Stimulated activated CD4-positive, alpha-beta T cell treated with anti-CD3 and anti-CD28 coated beads, Interleukin-2, amount 100 ng/mL, for 24 hours (primary cell): ENCODE measurements at places on chromosomes 3 and 15.

- no peak for DNase-seq
These were observed 11.7 kb downstream of the BAHD1 start for GRCh38 chr15:40452296-40453090.

GRCh38 chr3:8987645-8988383, 24.5 kb upstream of the RAD18 start:
- DNase-seq = peak; percentile 74

DNA sequence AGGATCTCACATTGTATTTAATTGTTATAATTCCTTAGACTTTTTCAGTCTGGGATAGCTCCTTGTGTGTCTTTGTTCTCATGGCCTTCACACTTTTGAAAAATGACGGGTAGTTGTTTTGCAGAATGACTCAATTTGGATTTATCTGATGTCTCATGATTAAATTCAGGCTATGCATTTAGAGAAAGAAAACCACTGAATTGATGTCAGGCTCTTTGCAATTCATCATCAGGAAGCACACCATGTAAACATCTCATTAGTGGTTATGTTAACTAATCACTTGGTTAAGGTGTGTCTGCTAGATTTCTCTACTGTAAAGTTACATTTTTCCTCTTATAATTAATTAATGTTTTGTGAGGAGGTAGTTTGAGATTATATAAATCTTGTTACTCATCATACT, 8.0 kb upstream of the SLC22A13 start:
- DNase-seq = no peak

DNA sequence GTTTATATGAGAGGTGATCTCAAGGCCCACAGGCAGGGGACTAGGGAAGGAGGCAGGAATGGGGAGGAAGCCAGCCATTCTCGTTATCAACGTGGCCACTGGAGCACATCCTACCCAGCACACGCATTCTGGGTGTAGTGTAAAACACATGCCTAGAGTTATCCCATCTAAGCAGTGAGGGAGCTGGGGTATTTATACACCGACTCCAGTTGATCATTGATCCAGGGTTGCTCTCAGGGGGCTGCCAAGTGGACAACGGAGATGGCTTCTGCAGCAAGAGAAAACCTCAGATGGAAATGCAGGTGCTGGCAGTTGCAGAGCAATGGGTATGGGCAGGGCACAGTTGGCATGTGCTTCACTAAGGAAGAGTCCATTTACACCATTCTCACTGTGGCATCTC, 30.4 kb upstream of the SYNM start:
- no peak for DNase-seq

- no peak for DNase-seq
These were observed 128.8 kb downstream of the GRM7 start for GRCh38 chr3:6989608-6990291.
